LHCN-M2 (cell line): ENCODE measurements at places on chromosomes 2 and 18. TPM values are rescaled to one million over a fixed set of nuclear protein-coding genes. Genes with fewer than 3 reads are reported as not detected.

Gene CBLN2
- not detected in 2 replicates for total RNA-seq

Gene RFTN2
- total RNA-seq, result 0.40 and 0.83 TPM in 2 replicates

Gene TSN
- total RNA-seq, result 62.7 and 66.0 TPM in 2 replicates

Gene TWIST2
- 26.2 and 28.5 TPM in 2 replicates for total RNA-seq

Gene NYAP2
- total RNA-seq, result not detected in 2 replicates

Gene NETO1
- total RNA-seq, result not detected in 2 replicates

Gene MFSD6
- 9.9 and 11.0 TPM in 2 replicates for total RNA-seq

Gene ALPP
- total RNA-seq, result not detected in 2 replicates

Gene UPP2
- not detected in 2 replicates for total RNA-seq

DNA sequence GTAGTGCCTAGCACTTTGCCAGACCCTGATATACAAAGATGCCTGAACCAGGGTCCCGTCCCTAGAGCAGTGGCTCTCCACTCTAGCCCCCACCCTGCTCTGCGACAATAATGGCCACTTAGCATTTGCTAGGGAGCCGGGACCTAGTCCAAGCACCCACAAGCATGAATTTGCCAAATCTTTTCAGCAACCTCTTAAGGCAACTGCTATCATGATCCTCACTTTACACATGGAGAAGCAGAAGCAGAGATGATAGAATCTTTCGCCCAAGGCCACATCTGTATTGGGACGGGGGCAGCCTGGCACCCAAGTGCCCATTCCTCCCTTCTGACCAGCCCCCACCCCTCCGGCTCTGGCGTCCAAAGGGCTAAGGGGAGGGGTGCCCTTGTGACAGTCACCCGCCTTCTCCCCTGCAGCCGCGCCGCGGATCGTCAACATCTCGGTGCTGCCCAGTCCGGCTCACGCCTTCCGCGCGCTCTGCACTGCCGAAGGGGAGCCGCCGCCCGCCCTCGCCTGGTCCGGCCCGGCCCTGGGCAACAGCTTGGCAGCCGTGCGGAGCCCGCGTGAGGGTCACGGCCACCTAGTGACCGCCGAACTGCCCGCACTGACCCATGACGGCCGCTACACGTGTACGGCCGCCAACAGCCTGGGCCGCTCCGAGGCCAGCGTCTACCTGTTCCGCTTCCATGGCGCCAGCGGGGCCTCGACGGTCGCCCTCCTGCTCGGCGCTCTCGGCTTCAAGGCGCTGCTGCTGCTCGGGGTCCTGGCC, 13.0 kb downstream of the SIGLEC15 start:
- DNase-seq, result no peak

DNA sequence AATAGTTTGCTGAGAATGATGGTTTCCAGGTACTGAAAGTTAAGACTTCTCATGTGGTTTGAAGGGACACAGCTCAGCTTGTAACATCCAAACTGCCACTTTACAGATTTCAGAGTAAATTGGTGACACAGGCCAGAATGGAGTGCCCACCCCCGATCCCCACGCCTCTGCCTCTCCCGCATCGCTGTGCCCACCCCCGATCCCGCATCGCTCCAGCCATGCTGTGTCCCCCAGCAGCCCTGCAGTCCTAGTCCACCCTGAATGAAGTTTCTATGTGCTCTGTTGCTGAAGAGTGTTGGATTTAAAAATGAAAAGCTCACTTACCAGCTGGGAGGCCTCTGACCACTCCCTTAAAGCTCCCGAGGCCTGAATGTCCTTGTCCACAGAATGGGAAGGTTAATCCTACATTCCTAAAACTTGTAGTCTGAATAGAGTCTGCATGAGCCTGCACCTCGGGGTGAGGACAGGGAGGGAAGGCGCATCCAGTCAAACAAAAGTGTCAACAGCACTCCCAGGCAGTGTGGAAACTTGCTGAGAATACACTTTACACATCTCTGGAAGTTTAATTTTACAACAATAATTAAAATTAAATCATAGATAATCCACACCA, 176.4 kb upstream of the ID2 start:
- no peak for DNase-seq

- peak; percentile 30 for DNase-seq
Observed at GRCh38 chr2:156405586-156405985, 30.6 kb upstream of the GPD2 start.

- DNase-seq, result peak; percentile 58
Observed at GRCh38 chr18:67670024-67670543, 153.6 kb upstream of the DSEL start.

DNA sequence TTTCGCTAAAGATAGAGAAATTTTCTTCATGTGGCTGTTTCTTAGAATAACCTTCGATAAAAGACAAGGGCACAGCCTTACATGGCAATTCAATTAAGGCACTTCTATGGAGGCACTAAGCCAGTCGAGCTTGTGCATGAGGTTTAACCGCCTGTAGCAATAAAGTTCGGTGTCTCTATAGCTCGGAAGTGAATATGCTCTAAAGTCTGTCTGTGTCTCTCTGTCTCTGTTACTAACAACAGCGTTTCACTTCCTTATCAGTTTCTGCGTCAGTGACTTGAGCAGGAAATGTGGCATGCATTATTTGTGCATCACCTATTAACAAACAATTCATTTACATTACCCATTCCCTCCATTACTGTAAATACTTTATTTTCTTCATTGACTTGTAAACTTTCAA, 365.1 kb upstream of the NETO1 start:
- DNase-seq, result no peak

- peak; percentile 54 for DNase-seq
Observed at GRCh38 chr2:196077821-196078220, 9.2 kb upstream of the DNAH7 start.

GRCh38 chr2:38791744-38792143, 13.7 kb downstream of the GEMIN6 start:
- no peak for DNase-seq

DNA sequence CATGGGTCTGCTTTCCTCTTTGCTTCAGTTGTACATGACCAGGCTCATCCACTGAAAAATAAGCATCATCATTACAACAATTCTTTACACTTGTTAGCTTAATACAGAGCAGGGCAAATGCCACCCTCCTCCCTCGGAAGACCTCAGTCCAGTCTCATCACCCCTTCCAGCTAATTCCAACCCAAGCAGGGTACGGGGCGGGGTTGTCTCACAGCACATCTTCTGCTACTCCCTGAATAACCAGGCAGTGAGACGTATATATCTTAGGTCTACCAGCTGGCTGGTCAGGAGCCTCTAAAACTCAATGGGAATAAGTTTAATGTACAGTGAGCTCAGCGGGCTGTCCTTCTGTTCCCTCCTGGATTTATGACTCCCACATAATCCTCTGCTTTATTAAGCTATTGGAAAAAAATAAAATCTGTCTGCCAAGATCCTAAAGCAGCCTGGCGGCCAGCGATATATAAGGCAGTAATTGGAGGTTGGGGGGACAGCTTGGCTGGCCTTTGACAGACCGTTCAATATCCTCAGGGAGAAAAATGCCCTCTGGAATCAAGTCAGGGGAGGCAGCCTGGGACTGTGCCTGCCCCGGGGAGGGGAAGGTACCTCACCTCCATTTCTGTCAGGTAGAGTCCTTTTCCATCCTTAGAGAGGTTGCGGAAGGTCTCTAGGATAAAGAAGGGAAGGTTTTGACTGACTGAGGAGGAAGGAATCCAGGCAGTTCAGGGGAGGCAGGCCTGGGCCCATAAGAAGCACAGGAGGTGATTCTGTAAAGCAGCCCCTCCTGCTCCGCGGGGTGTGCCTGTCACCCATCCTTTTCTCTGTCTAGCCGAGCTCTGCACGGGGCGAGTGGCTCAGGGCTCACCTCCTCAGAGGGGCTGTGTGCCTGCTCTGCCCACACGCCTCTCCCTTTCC, 76.3 kb downstream of the CAPN13 start:
- DNase-seq, result no peak

DNA sequence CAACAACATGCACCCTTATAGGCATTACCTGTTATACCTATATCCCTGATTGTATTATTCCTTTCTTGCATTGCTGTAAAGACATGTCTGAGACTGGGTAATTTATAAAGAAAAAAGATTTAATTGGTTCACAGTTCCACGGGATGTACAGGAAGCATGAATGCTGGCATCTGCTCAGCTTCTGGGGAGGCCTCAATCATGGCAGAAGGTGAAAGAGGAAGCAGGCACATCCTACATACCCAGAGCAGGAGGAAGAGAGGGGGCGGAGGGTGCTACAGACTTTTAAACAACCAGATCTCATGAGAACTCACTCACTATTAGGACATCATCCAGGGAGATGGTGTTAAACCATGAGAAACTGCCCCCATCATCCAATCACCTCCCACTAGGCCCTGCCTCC, 191.7 kb upstream of the SPHKAP start:
- DNase-seq, result no peak

DNA sequence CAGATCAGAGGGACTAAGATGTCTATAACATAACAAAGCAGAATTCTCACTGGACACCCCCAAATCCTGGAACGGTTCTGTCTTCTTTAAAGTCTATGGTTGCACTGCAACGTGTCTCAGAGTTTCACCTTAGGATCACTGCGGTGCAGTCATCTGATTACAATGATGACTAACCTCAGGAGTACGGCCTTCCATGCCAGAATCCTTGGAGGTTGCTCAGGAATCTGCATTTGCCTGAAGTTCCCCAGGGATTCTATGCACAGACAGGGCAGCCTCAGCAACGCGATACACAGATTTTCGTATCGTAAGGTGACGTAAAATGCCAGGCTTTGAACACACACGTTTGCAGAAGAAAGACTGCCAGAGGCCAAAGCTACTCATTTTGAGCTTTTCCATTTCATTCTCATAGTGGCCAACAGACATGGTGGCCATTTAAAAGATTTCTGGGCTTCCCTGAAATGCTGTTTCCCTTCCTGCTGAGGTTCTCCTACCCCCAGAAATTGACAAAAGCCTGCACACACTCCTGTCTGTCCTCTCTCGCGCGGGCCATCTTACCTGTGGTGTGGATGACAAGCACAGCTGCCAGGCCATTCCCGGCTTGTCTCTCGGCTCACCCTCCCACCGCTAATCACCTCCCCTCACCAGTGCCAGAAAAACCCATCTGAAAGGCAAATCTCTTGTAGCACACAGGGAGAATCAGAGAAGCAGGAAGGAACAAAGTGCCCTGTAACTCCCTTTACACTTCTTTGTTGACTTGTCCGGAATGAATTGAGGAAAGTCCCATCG, 148.8 kb downstream of the ACKR3 start:
- no peak for DNase-seq

GRCh38 chr2:239570971-239571520, 170.2 kb upstream of the HDAC4 start:
- no peak for DNase-seq

DNA sequence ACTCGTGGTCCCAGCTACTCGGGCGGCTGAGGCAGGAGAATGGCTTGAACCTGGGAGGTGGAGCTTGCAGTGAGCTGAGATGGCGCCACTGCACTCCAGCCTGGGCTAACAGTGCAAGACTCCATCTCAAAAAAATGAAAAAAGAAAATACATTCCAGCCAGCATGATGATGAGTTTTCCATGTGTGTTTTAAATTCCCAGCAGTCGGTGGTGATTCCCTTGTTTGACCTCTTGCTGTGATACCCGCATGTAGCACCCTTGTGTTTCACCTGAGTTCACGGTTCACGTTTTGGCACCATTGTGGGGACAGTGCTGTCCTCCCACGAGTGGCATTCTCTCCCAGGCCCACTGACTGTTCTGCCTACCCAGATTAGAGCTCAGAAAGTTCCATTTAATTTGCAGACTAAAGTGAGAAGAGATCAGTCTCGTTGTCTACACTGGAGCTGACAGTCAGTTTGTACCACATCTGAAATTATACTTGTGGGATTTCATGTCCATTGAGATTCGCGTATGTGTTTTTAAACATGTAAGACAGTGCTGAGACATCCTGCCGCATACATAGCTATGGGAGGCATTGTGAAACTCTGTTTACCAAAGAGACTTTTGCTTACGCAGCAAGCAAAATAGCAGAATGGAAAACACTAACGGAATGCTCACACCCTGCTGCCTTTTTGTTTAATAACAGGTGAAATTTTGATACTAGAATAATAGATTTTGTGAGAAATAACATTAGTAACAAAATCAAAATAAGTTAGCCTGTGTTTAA, 157.1 kb downstream of the GBX2 start:
- DNase-seq, result no peak

GRCh38 chr2:66433945-66434678, 813 bp upstream of the MEIS1 start:
- peak; percentile 58 for DNase-seq

DNA sequence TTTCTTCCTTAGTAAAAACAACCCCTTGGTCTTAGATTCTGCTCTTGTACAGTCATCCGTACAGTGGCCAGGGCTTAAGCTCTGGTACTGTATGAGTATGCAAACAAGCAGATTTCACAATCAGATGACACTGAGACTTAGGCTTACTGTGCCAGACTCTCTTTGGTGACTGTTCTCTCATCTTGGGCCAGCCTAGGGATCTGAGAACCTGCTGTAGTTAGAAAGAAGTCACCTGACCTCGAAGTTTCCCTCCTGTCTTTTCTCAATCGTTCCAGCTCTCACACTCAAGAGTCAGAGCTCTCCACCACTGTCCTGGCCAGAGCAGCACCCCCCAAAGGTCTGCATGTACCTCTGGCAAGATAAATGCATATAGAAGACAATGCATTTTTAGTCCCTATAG, 63.2 kb downstream of the ZEB2 start:
- peak; percentile 88 for DNase-seq

GRCh38 chr2:28035163-28035690, 144.7 kb downstream of the BABAM2 start:
- DNase-seq, result no peak

DNA sequence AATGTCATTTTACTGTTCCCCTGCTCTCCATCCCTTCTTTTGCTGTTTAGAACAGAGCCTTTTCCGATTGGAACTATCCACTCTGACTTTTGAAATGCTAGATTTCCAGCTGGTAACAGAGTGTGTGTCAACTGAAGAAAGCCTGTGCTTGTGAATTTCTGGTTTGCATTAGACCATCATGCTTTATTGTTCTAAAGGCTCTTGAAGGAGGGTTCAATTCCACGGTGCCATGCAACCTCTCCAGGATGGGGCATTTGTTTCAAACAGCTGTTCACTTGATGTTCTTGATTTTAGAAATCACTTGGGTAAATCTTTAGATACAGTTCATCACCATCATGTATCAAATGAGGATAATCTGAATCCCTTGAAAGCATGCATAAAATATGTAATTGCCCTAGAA, 156.7 kb downstream of the QPCT start:
- no peak for DNase-seq

- DNase-seq, result no peak
Observed at GRCh38 chr18:67517444-67517765, 885 bp upstream of the DSEL start.

GRCh38 chr2:75558786-75559679, 1.7 kb downstream of the EVA1A start:
- peak; percentile 12 for DNase-seq

GRCh38 chr18:11392292-11392691, 217.1 kb upstream of the SLC35G4 start:
- no peak for DNase-seq

DNA sequence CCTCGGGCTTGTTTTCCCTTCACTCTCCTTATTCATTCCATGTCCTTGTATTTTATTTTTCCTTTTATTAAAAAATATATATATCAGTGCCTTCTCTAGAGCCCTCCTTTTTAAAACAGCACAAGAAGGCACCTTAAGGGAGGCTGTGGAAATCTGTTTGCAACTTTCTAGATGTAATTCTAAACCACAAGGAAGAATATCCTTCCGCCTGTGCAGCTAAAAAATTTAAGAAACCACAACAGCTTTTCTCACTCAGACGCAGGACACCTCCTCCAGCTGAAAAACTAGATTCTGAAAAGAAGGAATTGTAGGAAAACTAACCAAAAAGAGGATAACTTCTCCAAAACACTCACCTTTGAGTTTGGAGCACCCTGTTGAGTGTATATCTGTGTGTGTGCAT, 142.2 kb downstream of the BCL11A start:
- no peak for DNase-seq
